ENCODE measurements at places on chromosomes 2 and 18. TPM values are rescaled to one million over a fixed set of nuclear protein-coding genes. Genes with fewer than 3 reads are reported as not detected.

GRCh38 chr2:19357402-19358241 is 801 bp downstream of the OSR1 start:
- peak overlapping the region; percentile 63 for H3K27ac ChIP-seq
- peaks cover 95% of the 10 kb centered on the region for H3K27me3 ChIP-seq
- H3K36me3 ChIP-seq, result no peaks in the 10 kb centered on the region
- H3K4me1 ChIP-seq, result peaks cover 17% of the 10 kb centered on the region
- H3K4me3 ChIP-seq, result peak overlapping the region; percentile 55

DNA sequence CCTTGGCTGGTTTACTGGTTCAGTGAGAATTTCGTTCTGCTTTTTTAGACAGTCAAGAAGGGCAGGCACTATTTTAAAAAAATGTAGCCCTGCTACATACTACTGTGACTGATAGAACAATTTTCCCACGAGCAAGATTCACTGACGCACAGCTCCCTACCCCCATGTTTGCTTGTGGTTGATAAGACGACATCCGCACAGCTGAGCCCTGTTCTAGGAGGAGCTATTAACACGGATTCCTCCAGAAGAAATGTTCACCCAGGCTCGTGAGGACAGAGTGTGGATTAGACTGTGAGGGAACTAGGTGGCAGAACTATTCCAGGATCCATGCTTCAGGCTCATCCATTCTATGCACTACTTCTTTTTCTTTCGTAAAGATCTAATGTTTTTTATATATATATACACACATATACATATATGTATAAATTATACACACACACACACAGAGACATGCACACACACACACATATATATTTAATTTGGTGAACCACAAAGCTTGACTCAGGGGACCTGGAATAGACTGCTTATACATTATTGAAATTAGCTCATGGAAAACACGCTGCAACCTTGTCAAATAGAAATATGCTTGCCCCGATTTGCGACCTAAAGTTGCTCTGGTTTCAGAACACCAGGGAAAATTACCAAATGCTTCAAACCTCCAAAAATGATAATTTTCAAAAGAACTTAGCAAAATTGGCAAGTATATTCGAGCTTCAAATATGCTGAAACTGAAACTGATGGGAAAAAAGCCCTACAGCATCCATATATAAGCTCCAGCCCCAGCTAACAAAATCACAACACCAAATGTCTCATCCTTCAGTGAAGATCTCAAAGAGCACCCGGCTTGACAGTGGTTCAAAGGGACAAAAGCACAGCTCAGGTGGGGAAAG is 370.4 kb downstream of the SOCS6 start:
- no peak overlapping the region for H3K27ac ChIP-seq
- H3K4me3 ChIP-seq, result no peak overlapping the region
- no peaks in the 10 kb centered on the region for H3K36me3 ChIP-seq
- no peak for DNase-seq
- no peaks in the 10 kb centered on the region for H3K27me3 ChIP-seq

The PSMA8 gene
- not detected for total RNA-seq

The TUBA3E gene
- not detected for total RNA-seq

The SCG2 gene
- total RNA-seq, result 0.30 TPM

GRCh38 chr2:239113615-239114014 is 265.7 kb downstream of the TWIST2 start:
- H3K36me3 ChIP-seq, result peaks cover 50% of the 10 kb centered on the region
- H3K4me3 ChIP-seq, result no peak overlapping the region
- peaks cover 66% of the 10 kb centered on the region for H3K4me1 ChIP-seq
- no peaks in the 10 kb centered on the region for H3K27me3 ChIP-seq

GRCh38 chr2:219573166-219573565 is 1.1 kb downstream of the INHA start:
- no peak for DNase-seq
- peaks cover 22% of the 10 kb centered on the region for H3K27me3 ChIP-seq
- H3K4me1 ChIP-seq, result peaks cover 5% of the 10 kb centered on the region
- H3K27ac ChIP-seq, result no peak overlapping the region

DNA sequence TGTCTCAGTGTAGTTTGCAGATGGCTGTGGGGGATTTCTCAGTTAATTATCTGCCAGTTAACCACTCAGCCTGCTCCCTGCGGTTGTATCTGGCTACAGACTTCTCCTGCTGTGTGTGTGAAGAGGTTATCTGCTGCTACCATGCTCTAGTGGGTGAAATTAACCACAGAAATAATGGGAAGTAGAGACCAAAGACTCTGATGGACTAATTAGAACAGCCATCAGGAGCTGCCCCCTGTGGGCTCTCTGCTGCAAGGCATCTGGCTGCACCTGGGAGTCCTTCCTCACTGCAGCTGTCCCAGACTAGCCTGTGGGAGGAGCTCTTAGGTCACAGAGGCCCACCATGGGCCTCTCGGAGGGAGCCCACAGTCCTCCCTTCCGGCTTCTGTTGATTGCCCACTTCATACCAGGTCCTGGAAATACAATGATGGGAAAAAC is 66.6 kb downstream of the CTIF start:
- H3K4me3 ChIP-seq, result no peak overlapping the region
- H3K4me1 ChIP-seq, result no peaks in the 10 kb centered on the region
- no peaks in the 10 kb centered on the region for H3K36me3 ChIP-seq
- no peak overlapping the region for H3K27ac ChIP-seq

- H3K27me3 ChIP-seq, result no peaks in the 10 kb centered on the region
- H3K27ac ChIP-seq, result no peak overlapping the region
- no peak overlapping the region for H3K4me3 ChIP-seq
- no peaks in the 10 kb centered on the region for H3K4me1 ChIP-seq
- no peaks in the 10 kb centered on the region for H3K36me3 ChIP-seq
Observed at GRCh38 chr2:129242269-129242668, 737.2 kb upstream of the RAB6C start.

GRCh38 chr2:215410932-215411285 is 25.0 kb downstream of the FN1 start:
- no peaks in the 10 kb centered on the region for H3K4me1 ChIP-seq
- H3K27me3 ChIP-seq, result no peaks in the 10 kb centered on the region
- H3K4me3 ChIP-seq, result no peak overlapping the region

The SLC19A3 gene
- total RNA-seq, result 20.4 TPM

The SEPTIN10 gene
- 104 TPM for total RNA-seq

- no peaks in the 10 kb centered on the region for H3K36me3 ChIP-seq
- H3K4me1 ChIP-seq, result no peaks in the 10 kb centered on the region
- H3K27me3 ChIP-seq, result no peaks in the 10 kb centered on the region
- no peak overlapping the region for H3K4me3 ChIP-seq
Observed at GRCh38 chr2:224946895-224947294, 95.4 kb downstream of the DOCK10 start.

DNA sequence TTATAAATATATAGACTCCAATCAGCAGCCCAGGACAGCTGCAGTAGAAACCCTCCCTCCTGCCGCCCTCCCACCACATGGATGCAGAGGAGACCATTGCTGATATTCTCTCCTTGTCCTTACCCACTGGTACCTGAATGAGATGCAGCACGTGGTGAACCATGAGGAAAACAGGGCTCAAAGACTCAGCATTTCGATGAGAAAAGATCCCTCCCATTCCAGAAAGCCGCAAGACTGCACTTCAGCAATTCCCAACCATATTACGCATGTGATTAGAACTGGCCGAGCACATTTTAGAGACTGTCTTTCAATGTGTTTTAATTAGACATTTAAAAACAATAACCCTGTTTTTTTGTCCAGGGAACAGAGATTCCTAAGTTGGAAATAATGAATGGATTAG is 125.5 kb downstream of the NRP2 start:
- no peaks in the 10 kb centered on the region for H3K36me3 ChIP-seq
- DNase-seq, result no peak
- no peaks in the 10 kb centered on the region for H3K27me3 ChIP-seq
- no peaks in the 10 kb centered on the region for H3K4me1 ChIP-seq
- H3K4me3 ChIP-seq, result no peak overlapping the region
